Retinal pigment epithelial cell (primary cell): ENCODE measurements at places on chromosomes 3 and 15.

GRCh38 chr3:46350262-46350565 lies 3.7 kb upstream of the CCR2 start:
- no peak for DNase-seq

DNA sequence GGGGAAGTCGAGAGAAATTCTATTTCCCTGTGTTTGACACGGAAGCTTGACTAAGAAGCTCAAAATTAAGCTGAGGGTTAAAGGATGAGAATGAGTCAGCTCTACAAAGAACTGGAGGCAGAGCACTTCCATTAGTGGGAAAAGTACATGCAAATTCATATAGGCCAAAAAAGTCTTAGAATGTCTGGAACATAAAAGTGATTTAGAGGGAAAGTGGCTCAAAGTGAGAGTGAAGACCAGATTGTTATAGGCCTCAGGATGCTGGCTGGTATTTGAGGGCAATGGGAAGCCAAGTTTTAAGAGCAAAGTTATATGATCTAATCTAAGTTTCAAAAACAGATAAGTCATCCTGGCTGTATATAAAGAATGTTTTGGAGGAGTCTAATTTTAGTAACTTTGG lies 857.3 kb downstream of the NAALADL2 start:
- DNase-seq = no peak

DNA sequence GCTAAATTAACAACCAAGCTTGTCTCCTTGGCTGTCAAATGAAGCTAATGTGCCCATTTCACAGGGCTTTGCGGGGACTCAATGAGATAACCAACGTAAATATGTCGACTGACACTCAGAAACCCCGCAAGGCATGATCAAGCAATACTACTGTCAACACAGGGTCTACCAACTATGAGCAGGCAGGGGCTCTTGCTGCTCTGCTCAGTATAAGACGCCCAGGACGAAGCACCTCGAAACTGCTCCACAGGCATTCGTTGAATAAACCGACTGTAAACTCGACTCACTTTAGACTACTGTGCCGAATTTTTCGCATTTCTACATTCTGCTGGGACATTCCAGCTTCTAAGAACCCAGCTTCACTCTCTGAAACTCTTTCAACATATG lies 55.0 kb downstream of the FEZF2 start:
- DNase-seq = no peak

GRCh38 chr3:152271501-152272236 lies 2.9 kb downstream of the MBNL1 start:
- no peak for DNase-seq

DNA sequence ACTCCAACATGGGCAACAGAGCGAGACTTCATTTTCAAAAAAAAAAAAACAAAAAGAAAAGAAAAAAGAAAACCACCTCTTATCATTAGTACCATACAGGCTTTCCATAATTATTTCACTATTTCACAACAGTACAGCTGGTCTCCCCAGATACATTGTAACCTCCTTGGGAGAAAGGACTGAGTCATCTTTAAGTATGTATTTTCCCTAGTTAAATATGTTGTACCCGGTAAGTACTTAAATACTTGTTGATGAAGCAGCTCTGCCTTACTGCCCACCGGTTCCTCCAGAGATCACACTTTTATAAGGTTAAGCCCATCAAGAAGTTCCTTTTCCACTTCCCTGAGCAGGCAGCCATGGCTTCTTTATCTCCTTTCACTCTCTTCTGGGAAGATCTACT lies 789.5 kb upstream of the CFAP20DC start:
- peak; percentile 54 for DNase-seq

- no peak for DNase-seq
Measured at GRCh38 chr15:66565141-66565641, 607 bp downstream of the LCTL start.

DNA sequence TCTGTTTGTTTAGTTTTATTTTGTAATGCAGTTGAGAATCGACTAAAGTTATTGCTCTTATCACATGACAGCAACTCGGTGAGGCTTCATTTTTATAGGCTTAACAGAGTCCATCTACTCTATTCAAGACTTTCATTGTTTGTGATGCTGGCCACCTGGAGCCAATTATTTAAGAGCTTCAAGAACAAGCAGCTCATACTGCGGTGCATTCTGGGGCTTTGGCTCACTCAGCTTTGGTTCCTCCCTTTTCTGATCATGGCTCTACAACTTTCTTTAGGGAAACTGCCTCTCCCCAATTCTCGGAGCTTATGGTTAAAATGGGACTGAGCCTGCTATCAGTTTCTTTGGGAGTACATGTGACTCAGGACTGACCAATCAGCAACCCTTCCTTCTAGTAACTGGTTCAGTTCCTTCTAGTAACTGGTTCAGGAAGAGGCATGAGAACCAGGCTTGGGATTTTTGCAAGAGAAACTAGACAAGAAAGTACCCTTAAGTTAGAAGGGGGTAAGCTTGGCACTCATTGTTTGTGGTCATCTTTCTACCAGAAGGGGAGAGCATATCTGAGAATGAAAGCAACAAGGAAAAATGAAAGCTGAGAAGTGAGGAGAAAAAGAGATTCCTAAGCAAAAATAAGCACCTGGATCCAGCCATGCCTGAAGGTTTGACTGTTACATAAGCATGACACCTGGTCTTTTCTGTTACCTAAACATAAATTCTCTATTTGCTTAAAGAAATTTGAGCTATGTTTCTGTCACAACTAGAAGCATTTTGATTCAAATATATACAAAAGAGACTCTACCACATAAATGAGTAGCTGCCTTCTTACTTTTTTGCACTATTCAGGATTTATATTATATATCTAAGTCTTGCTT lies 24.1 kb upstream of the ARHGEF3 start:
- no peak for DNase-seq

GRCh38 chr15:89874926-89875564 lies 18.7 kb downstream of the AP3S2 start:
- no peak for DNase-seq

- DNase-seq = no peak
Measured at GRCh38 chr3:142495103-142495502, 47.3 kb upstream of the XRN1 start.

DNA sequence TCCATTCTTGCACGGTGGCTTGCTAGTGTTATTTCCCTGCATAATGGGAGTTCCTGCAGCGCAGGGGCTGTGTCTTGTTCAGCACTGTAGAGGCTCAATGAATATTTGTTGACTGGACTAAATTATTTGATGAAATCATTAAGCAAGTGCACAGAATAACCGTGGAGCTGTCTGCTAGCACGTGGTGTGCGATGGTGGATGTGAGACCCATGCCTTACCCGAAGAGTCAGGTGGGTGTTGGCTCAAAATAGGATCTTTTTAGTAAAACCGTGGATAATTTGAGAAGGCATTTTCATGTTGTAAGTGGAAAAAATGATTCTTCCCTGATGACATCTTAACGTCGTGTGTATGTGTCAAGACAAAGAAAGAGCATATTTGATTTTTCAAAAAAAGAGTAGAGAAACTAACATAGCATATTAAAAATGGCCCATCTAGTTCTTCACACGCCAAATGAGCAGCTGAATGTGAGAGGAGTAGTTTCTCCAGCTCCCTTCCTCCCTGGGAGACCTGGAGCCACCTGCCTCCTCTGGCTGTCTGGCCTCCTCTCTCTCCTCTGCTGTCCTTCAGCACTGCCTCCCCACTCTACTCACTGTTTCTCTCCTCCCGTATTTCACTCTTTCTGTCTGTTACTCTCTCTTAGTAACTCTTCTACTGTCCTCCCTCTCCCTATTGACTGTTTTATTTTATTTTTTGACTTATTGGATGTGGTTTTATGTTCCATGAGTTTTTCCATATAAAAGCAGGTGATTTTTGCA lies 6.3 kb downstream of the FAM81A start:
- no peak for DNase-seq
